Stimulated activated CD4-positive, alpha-beta T cell treated with anti-CD3 and anti-CD28 coated beads, Interleukin-1b, Interleukin-23, amount 100 ng/mL, for 1 hour (primary cell): ENCODE measurements at places on chromosomes 3 and 15.

GRCh38 chr3:147400111-147400510, 6.2 kb downstream of the ZIC4 start:
- no peak for DNase-seq

- no peak for DNase-seq
Observed at GRCh38 chr15:100947760-100948429, 28.7 kb downstream of the LRRK1 start.

- no peak for DNase-seq
Observed at GRCh38 chr3:81743096-81744025, 18.1 kb downstream of the GBE1 start.

GRCh38 chr15:93493172-93493571, 404.2 kb upstream of the RGMA start:
- DNase-seq, result no peak

DNA sequence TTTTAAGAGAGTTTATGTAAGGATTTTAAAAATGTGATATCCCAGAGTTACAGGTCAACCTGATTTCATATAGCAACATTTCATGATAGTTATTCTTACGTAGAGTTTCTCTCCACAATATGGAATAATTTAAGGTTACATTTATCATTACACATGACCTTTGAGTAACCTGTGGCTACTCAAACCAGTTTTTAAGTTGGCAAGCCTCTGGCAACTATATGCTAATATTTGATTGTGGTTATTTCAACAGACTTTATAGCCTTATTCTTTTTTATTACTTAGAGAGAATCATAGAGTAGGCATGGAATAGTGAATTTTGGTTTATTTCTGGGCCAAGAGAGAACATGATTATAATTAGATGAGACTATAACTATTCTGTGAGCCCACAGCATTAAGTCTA, 504.9 kb downstream of the NLGN1 start:
- no peak for DNase-seq
